ENCODE measurements at places on chromosomes 4 and X. TPM values are rescaled to one million over a fixed set of nuclear protein-coding genes. Genes with fewer than 3 reads are reported as not detected.
A peak's percentile ranks its signal among the peaks of the same experiment; 100 is the strongest.

Gene PRDX4
- total RNA-seq: 194 TPM

Gene TCEAL5
- total RNA-seq: not detected

Gene IL21
- total RNA-seq: not detected

DNA sequence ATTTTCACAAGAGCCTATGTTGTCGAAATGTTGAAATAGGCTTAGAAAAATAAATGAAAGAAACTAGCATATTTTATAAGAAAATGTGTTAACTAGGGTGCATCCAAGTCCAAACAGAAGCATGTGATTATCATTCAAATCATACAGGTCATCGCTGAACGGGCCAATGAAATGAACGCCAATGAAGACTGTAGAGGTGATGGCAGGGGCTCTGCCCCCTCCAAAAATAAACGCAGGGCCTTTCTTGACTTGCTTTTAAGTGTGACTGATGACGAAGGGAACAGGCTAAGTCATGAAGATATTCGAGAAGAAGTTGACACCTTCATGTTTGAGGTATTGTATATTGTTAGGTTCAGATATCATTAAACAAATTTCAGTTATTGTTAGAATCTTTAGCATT is 9.6 kb downstream of the CYP4V2 start:
- no peak for DNase-seq

DNA sequence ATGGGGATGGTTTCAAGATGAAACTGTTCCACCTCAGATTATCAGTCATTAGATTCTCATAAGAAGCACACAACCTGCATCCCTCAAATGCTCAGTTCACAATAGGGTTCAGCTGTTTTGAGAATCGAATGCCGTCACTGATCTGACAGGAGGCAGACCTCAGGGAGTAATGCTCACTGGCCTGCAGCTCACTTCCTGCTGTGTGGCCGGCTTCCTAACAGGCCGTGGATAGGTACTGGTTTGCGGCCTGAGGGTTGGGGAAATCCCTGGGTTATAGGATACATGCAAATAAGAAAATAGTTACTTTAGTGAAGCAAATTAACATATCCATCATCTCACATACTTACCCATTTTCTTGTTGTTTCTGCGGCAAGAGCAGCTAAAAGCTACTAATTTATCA is 160.4 kb downstream of the MAD2L1 start:
- DNase-seq: no peak

DNA sequence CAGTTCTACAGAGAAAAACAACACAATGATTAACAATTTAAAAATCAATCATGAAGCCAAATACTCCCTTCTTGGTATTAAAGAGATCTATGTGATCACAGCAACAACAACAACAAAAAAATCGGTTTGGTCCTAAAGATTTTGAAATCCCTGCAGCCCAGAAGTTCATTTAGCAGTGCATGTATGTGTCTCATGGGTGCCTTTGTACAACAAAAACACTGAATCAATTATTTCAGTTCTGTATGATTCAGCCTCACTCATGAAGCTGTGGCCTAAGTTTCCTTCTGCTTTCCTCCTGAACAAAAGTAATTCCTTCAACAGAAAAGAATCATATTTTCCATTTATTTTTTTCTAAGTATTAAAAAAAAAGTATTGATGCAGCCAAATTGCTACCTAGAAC is 393.4 kb upstream of the NDST3 start:
- DNase-seq: no peak

DNA sequence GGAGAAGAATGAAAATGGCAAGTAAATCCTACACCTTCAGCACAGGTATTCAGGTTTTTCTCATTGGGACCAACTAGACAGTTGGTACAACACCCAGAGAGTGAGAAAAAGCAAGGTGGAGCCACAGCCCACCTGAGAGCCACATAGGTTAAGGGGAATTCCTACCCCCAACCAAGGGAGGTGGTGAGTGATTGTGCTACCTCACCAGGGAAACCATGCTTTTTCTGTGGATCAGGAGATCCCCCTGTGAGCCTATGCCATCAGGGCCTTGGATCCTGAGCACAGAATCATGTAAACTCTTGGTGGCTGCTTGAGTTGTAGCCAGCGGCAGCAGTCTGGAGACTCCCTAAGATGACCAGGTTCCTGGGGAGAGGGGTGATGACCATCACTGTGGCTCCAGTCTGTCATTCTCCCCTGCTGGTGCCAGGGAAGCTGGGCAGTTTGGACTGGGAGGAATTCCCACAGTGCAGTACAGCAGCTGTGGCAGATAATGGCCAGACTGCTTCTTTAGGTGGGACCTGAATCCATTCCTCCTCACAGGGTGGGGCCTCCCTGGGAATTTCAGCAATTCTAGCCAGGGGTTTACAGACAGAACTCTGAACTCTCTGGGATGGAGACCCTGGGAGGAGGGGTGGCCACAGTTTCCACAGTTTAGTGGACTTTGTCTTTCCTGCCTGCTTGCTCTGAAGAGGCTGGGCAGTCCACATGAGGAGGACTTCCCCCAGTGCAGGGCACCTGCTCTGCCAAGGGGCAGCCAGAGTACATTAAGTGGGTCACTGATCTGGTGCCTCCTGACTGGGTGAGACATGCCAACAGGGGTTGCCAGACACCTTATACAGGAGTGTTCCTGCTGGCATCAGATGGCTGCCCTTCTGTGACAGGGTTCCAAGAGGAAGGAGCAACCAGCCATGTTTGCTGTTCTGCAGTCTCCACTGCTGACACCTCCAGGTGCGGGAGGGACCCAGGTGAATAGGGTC is 43.2 kb downstream of the PARM1 start:
- no peak for DNase-seq

DNA sequence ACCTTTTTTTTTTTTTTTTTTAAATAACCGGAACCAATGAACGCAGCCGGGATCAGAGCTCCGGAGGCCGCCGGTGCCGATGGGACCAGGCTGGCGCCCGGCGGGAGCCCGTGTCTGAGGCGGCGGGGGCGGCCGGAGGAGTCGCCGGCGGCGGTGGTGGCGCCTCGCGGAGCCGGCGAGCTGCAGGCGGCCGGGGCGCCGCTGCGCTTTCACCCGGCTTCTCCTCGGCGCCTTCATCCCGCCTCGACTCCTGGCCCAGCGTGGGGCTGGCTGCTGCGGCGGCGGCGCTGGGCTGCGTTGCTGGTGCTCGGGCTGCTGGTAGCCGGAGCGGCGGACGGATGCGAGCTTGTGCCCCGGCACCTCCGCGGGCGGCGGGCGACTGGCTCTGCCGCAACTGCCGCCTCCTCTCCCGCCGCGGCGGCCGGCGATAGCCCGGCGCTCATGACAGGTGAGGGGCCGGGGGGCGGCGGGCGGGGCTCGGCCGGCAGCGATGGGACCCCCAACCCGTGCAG is 337 bp downstream of the STIM2 start:
- DNase-seq: peak; percentile 44

DNA sequence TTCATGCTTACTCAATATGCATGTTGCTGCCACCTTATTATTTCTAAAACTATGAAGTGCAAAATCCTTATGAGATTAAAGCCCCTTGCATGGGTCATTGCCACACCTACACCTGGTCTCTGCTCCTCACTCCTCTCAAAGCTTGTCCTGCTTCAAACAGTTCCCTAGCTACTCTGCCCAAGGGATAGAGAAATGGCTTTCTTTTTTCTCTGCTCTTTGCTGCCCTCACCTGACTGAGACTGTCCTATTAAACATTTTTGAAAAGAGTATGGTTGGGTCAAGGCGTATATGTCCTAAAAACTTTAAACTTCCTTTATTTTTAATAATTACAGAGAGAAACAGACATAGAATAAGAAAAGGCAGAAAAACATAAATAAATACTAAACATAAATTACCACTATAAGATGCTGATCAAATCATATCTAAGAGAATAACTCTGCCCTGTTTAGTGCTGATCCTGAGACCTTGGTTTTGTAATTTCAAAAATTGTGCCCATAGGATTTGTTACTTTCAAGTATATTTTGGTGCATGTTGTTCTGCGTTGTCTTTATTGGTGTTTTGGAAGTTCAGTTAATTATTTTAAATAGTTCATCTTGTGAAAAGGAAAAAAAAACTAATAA is 704.9 kb upstream of the PABPC4L start:
- no peak for DNase-seq

DNA sequence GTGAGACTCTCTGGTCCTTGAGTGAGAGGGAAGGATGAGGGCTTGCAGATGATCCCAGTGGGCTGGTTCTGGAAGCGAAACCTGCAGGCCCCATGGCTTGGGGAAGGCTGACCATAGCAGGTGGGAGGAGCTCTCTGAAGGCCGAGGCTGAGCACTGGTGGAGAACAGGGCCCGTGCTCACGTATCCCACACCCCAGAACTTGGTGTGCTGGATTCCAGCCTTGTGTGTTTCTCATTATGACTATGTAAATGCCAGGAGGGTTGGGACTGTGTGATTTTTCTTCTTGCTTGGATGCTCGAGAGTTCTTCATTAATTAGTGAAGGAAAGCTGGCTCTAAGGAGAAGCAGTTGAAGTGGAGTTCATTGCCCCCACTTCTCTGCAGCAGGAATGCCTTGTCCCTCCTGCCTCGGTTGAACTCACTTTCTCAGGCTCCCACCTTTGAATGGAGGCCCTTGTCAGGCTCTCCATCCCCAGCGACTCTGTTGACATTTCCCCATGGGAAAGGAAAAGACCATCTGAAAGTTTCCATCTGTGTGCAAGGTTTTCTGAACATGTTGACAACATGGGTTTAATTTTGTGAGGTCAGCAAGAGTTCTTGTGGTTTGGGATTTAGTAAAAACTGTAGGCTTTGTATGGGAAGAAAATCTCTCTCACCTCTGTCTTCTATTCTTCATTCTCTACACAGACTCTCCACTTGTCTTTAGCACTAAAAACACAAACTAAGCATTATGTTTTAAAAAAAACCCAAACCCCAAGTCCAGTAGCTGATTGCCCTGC is 57.7 kb downstream of the TBL1X start:
- peak; percentile 52 for DNase-seq

DNA sequence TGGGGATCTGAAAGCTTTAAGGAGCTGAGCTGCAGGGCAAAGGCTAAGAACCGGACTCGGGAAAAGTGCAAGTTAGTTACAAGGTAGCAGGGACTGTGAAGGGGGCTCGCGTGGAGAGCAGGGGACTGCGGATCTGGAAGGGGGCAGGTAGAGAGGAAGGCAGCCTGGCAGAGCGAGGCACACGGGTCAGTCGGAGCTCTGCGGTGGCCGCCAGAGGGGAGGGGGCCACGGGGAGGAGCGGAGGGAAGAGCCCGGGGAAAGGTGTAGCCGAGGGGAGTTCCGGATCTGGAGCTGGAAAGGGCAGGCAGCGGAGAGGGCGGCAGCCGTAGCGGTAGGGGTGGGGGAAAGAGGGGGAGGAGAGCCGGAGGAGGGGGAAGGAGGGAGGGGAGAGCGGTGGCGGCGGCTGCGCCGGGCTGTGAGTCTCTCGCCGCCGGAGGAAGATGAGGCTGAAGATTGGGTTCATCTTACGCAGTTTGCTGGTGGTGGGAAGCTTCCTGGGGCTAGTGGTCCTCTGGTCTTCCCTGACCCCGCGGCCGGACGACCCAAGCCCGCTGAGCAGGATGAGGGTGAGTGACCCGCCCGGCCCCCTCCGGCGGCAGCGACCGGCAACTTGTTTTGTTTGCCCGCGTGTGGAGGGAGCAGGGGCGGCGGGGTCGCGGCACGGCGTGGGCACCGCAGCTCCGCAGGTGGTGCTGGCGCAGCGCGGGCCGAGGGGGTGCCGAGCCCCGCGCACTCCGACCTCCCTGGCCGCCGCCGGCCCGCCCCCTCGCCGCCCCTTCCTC is at the start of gene GALNT7:
GALNT7 (plus strand) TSS at position 416 of the 782 bp plus-strand sequence; CDS start at position 441, 25 bp downstream.
- DNase-seq: peak; percentile 52

GRCh38 chr4:106316773-106317409 is 541 bp downstream of the AIMP1 start:
- no peak for DNase-seq

DNA sequence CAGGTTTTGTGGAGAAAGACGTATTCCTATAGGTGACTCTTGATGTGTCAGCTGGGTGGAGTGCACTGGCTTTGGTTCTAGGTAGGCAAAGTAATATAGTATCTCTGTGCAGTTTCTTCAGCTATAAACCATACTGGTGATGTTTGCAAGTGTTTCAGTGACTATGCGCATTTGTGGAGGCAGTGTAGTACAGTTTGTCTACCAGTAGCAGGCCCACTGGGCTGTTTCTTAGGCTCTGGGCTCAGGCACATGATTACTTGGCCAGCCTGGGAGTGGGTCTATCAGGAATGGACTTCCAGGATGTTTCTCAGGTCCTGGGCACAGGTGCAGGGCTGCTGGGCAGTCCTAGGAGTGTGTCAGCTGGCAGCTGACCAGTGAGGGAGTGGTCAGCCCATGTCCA is 51.9 kb upstream of the INTU start:
- DNase-seq: no peak
